ENCODE measurements at places on chromosomes 3 and 15.

DNA sequence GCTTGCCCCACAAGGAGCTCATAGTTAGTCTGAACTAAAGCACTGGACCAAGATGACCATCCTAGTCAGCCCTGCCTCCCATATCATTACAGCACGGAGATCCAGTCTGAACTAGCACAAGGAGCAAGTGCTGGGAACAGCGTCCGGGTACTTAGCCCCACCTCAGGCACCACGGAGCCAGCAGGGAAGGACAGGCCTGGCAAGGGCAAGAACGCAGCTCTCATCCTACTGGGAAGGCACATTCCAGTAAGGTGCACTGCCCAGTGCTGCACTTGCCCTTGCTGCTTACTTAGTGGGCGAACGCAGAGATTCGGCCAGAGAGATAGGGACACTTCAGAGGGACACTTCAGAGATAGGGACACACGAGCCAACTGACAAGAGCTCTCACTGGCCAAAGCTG is 27.6 kb downstream of the SEC61A1 start:
- DNase-seq: no peak

GRCh38 chr3:8536096-8537056 is 34.8 kb downstream of the LMCD1 start:
- DNase-seq: no peak

DNA sequence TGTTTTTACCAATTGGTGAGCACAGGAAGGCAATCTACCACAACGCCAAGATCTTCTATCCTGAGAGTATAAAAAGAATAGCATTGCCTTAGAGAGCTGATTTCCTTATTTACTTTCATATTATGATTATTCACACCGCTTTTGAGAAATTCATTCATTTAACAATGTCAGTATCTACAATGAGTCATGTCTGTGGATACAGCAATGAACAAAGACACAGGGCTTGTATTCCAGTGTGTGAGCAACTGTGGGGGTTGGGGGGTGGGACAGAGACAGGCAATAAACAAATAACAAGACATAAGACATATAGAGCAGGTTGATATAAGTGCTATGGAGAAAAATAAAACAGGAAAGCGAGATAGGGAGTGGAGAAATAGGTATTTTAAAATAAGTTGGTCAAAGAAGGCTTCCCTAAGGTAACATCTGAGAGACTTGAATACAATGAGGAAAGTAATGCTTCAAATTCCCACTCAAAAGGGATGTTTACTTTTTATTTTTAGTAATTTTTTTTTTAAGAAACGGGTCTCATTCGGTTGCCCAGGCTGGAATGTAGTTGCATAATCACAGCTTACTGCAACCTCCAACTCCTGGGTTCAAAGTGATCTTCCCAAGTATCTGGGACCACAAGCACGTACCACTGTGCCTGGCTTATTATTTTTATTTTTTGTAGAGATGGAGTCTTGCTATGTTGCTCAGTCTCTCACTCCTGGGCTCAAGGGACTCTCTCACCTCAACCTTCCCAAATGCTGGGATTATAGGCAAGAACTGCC is 45.7 kb downstream of the PGBD4 start:
- DNase-seq: no peak

- no peak for DNase-seq
Observed at GRCh38 chr15:49645941-49646340, 25.1 kb downstream of the DTWD1 start.

DNA sequence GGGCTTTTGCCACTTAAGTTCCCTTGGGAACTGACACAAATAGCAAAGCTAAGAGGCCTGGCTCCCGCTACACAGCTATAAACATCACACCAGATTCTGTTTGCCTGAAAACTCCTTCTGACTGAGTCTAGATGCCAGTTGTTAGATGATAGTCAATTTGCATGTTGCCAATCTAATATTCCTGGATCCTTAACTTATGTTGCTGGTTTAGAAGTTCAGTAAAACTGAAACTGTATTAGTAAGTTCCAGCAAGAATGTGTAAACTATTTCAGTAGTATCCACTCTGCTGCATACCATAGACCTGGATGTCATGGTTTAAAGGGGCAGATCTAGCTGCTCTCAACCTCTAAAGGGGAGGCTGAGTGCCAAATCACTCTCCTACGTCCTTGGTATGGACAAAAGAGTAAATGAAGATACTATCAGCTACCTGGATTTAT is 27.1 kb upstream of the LACTB start:
- no peak for DNase-seq

DNA sequence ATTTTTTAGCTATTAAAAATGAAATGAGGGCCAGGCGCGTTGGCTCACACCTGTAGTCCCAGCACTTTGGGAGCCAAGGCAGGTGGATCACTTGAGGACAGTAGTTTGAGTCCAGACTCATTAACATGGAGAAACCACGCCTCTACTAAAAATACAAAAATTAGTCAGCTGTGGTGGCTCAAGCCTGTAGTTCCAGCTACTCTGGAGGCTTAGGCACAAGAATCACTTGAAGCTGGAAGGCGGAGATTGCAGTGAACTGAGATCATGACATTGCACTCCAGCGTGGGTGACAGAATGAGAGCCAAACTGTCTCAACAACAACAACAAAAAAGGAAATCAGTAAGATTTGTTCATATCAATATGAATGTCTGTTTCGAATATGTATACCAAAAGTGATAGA is 517.1 kb downstream of the ROBO1 start:
- DNase-seq: no peak

- DNase-seq: no peak
Observed at GRCh38 chr3:156253150-156253549, 132.8 kb downstream of the KCNAB1 start.

DNA sequence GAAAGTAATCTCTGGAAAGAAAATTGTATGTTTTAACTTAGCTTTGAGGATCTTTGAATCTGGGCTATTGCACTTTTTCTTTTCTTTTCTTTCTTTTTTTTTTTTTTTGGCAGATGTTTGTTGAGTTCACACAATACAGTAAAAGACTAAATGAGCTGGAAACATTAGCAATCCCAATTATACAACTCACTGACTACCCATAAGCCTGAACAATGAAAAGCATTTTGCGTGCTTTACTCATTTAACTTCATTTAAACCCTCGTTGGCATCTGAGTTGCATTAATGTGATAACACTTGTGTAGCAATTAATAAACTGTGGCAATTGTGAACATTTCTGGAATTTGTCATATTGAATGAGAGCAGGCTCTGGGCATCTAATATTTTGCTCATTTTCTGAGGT is 269.4 kb upstream of the RBMS3 start:
- no peak for DNase-seq

DNA sequence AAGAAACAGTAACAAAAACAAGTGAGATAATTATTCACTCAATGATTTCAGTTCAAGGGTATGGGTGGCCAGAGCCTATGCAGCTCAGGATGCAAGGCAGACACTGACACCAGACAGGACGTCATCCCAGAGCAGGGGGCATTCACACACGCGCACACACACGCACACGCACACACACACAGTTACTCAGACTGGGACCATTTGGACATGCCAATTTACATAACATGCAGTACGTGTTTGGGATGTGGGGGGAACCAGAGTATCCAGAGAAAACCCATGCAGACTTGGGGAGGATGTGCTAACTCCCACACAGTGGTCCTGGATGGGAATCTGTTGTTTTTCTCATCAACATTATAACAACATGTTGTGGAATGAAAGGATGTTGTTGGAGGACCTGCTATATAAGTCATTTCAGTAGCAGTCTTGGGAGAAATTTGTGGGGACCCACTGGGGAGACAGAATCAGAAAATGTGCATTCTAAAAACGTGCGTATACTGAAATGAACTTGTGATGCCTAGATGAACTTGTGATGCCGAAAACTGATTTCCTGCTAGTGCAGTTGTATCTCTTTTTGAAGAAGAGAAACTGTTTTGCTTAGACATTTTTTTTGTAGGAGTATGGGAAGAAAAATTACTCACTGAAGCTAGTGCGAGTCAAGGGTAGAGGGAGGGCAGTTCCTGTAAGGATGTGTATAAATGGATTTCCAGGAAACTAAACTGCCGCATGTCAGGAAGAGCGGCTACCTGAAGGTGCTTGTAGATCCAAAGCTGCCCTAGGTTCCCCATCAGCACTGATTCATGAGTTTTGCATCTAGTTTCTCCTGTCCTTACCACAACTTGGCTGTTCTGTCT is 25.2 kb downstream of the CD200 start:
- no peak for DNase-seq

DNA sequence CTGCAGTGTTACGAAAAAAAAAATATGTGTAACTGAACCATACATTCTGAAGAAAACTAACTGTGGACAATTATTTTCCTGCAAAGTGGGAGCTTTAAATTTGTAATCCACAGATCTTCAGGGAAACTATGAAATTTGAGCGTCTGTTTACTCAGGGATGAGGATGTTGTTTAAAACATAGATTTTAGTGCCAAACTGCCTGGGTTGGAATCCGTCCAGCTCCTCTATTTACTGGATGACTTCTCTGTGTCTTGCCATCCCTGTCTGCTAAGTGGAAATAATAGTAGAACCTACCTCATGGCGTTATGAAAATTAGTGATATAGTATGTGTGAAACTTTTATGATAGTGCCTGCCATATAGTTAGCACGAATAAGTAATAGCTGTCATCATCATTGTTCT is 666.5 kb downstream of the SQOR start:
- no peak for DNase-seq

GRCh38 chr3:134667406-134667805 is 16.6 kb upstream of the KY start:
- DNase-seq: no peak

DNA sequence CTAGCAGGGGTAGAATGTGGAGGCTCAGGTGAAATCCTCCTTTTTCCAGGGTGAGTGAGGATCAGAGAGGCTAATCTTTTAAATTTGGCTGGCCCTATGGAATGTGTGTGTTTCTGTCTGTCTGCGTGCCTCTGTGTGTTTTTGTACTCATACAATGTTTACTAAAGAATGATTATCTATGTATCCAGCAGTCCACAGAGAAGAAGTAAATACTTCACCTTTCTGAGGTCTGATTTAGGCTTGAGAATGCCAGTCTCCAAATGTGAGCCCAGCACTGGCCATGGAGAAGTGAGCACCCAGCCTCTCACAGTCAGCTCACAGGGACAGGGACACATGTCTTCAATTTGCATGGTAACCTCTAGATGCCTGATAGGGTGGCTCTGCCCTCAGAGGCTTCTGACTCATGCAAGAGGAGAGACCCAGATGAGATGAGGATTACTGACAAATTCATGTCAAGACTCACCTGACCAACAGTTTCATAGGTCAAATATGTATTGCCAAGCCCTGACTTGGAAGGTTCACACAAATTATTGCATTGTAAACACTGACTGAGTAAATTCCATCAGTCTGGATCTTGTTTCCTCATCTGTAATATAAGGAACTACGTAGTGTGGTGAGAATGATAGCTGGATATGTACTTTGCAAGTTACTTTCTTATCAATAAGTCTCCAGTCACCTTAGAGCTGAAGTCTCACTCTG is 31.0 kb downstream of the ENTPD3 start:
- DNase-seq: no peak

DNA sequence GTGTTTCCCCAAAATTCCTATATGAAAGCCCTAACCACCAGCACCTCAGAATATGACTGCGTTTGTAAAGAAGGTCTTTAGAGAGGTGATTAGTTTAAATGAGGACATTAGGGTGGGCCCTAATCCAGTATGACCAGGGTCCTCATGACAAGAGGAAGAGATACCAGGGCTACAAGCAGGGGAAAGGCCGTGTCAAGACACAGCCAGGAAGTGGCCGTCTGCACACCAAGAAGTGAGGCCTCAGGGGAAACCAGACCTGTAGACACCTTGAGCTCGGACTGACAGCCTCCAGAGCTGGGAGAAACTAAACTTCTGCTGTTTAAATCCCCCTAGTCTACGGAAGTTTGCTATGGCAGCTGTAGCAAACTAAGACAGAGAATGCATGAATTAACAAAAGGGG is 14.2 kb downstream of the KIF7 start:
- DNase-seq: no peak

- no peak for DNase-seq
Observed at GRCh38 chr15:25333049-25333448, 105.8 kb downstream of the UBE3A start.

DNA sequence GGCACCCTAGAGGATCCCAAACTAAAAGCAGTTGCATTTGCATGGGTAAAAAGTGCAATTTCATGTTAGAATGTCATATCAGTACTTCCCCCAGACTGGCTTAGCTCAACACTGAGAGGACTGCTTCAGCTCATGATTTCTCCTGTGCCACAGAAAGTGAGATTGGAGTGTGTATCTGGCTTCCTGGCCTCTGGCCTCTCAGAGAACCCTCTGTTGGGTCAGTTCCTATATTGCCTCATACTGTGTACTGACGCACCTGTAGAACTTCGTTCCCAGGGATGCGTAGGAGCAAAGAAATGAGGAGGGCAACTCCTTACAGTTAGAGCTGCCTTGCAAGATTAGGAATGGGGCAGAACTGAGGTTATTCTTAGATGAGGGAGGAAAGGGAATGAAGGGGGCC is 340.8 kb downstream of the TIGIT start:
- DNase-seq: no peak

GRCh38 chr3:123660141-123660675 is 75.4 kb upstream of the HACD2 start:
- DNase-seq: no peak

DNA sequence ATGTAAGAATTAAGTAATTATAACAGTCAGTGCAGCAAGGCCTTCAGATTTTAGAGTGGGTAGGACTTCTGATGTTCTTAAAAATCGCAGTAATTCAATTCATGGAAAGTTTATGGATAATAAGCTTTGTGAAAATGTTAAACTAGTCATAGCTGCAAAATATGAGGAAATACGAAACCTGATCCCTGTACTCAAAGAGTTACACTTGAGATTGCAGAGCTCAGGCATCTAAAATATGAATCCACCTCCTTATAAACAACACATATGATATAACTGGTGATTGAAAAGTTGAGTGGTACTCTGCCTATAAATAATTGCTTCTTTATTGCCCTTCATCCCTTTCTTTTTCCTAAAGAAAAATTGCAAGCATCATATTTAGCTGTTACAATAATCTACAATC is 473.3 kb downstream of the OTOL1 start:
- no peak for DNase-seq

- no peak for DNase-seq
Observed at GRCh38 chr3:9786825-9787669, 5.2 kb downstream of the TADA3 start.

DNA sequence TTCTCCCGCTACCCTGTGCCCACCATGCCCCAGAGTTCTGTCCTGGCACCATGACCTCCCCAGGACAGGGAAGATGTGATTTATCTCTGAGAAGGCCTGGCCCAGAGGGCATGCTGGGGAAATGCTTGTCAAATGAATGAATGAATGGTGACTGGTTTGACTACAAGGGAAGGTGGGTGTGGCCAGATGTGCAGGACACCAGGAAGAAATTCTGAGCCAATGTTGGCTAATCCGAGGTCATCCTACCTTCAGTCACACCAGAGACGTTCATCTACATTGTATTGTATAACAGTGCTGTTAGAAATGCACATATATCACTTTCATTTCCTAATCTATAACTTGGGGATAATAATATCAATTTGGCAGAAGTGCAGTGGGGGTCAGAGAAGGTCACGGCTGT is 138.4 kb downstream of the FAM43A start:
- DNase-seq: no peak

DNA sequence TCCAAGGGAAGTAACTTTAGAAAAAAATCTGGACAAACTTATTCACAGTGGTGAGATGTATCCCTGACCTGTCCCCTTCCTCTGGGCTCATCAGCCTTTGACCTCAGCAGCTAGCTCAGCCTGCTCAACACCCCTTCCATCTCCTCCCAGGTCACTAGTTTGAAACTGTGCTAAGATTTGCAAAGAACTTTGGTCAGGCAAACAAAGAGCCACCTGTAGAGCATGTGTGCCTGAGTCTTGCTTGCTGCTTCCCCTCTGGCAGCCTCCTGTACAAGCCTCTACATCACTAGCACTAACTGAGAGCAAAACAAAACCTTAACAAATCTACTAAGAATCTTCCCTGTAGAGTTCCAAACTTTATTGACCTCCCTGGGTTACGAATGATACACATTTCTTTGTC is 43.9 kb downstream of the NR1I2 start:
- DNase-seq: no peak

Measured in 8988T (cell line).